ENCODE measurements at places on chromosomes 16 and 17. TPM values are rescaled to one million over a fixed set of nuclear protein-coding genes. Genes with fewer than 3 reads are reported as not detected.

Gene CRHR1
- not detected for total RNA-seq

Gene TNFRSF13B
- total RNA-seq = not detected

Gene TP53TG3D
- not detected for total RNA-seq

Gene ABCA8
- total RNA-seq = not detected

Gene NPB
- total RNA-seq = 0.25 TPM

Gene CLDN9
- total RNA-seq = 0.35 TPM

Gene KRT39
- total RNA-seq = not detected

Gene C17orf50
- not detected for total RNA-seq

Gene WSCD1
- total RNA-seq = 19.3 TPM

Gene EIF3C
- 177 TPM for total RNA-seq

Gene KRTAP3-3
- not detected for total RNA-seq

Gene C16orf96
- 0.10 TPM for total RNA-seq

Gene TM4SF5
- total RNA-seq = not detected

Gene ORMDL3
- 55.2 TPM for total RNA-seq

Gene GRIN2C
- not detected for total RNA-seq

Gene SCNN1B
- total RNA-seq = not detected

Gene KDM6B
- 2.8 TPM for total RNA-seq

Gene CCNF
- 3.7 TPM for total RNA-seq

Gene REXO5
- total RNA-seq = 3.8 TPM

Gene PLK1
- 8.0 TPM for total RNA-seq

Gene CPHXL2
- not detected for total RNA-seq

Gene LDHD
- total RNA-seq = 4.2 TPM

Gene FAM117A
- total RNA-seq = 3.1 TPM

Gene NOXO1
- total RNA-seq = 0.87 TPM

Gene FBXW10
- not detected for total RNA-seq

Gene KRTAP2-3
- 5.9 TPM for total RNA-seq

Gene TMED6
- total RNA-seq = 0.87 TPM

Gene MYH1
- not detected for total RNA-seq

Gene SLC6A4
- total RNA-seq = under 0.01 TPM

Gene PDILT
- not detected for total RNA-seq

Gene PRAC2
- total RNA-seq = not detected

Gene SLC4A1
- total RNA-seq = not detected

Gene CTRL
- 0.15 TPM for total RNA-seq
